ENCODE measurements at places on chromosomes 2 and 18.

DNA sequence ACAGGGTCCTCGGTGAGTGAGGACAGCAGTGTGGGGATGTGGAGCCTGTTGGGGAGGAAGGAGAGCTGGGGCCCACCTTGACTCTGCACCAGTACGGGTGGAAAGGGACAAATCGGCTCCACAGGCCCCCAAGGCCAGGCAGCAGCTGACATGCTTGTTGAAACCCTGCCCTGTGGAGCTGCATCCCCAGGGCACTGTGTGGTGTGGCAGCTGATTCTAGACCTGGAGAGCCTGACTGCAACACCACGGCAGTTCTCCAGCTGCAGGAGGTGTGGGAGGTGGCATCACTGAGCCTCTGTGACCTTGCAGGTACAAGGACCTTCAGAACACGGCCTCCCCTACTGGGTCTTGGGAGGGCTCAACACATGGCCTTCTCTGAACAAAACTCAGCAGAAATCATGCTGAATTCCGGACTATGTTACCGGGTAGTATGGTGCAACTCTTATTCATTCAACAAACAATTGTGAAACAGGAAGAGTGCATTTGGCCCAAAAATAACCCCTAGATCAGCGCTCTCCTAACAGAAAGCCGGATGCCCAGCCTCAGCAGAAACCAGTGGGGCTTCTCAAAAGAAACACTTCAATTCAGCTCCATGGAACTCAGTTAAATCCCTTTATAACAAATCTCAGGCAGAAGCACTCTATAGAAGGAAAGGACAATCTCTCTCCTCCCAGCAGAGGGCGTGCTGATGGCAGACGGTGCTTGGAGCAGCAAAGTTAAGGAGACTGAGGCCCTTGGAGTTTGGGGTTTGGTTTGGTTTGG is 104.4 kb upstream of the SALL3 start:
- DNase-seq: no peak

DNA sequence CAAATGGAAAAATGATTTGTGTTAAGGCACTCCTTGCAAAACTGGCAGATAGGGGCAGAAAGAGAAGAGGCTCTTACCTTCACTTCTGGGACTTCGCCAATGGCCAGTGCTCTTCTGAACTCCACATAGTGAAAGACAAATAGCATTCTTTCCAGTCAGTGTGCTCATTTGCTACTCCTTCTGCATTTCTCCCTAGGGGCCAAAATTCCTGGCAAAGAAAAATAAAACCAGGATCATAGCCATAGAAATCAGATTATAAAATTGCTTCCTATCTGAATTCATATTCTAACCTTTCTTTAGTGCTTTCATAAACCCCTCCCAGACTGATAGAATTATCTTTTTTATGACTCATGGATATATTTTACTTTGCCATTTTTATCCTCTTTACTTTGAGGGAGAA is 56.9 kb upstream of the PELI1 start:
- DNase-seq: no peak

DNA sequence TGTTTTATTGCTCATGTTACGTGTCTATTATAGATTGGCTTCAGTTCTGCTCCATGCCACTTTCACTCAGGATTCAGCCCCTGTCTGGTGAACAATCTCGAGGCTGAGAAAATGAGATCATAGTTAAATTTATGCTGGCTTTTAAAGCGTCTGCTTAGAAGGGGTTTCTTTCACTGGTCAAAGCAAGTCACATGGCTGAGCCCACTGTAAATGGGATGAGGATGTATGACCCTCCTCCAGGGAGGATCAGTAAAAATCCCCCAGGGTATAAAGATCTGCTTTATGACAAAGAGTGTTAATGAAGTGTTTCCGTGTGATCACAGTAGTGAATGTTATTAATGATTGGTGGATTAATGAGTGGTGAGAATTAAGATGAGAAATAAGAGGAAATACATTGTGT is 6.2 kb upstream of the PLCL1 start:
- no peak for DNase-seq

DNA sequence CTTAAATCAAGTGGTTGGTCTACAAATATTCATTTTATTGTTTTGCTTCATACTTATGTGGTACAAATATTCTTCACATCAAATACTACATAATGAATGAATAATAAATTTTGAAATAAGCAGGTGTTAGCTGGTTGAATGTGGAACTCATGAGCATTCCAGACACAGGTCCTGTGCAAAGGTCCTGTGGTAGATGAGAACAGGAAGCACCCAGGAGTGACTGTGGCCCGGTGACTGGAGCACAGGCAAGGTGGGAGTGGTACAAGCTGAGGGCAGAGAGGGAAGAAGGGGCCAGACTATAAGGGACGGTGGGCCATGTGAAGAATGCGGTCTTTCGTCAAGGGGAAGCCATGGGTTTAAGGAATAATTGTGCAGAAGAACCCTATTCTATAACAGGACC is 26.2 kb upstream of the LOXHD1 start:
- DNase-seq: no peak

GRCh38 chr2:120239488-120240287 is 13.0 kb upstream of the RALB start:
- peak; percentile 88 for DNase-seq

- no peak for DNase-seq
Observed at GRCh38 chr2:128361376-128362131, 42.9 kb upstream of the HS6ST1 start.

DNA sequence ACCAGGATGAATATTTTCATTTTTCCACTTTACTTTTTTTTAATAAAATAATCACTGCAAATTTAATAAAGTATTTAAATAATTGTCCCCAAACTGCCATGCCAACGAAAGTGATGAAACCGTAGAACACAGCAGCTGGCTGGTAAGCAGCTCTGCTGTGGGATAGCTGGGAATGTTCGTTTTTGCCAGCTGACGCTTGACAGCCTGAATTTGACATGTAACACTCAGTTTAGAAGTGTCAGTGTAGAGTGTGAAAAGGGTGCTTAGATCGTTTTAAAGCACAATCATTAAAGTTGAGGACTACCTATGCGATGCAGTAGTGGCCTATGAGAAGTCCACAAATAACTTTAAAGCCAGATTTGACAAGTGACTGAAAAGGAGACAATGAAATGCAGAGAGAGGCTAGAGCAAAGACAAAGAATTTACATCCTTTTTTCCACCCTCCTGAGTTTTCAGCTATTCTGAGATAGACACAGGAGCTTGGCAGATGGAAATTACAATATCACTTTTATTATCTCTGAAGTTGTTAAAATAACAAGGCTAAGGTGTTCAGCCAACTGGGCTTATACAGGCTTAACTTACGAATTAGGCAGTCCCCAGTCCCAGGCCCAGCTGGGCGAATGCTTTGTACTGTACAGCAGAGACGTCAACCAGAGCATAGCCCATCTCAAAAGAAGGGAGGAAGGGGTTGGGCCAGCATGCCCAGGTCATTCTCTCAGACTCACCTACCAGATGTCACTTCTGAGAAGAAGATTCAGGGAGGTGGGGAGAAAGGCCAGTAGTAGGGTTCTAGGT is 31.9 kb upstream of the SLC1A4 start:
- DNase-seq: no peak

DNA sequence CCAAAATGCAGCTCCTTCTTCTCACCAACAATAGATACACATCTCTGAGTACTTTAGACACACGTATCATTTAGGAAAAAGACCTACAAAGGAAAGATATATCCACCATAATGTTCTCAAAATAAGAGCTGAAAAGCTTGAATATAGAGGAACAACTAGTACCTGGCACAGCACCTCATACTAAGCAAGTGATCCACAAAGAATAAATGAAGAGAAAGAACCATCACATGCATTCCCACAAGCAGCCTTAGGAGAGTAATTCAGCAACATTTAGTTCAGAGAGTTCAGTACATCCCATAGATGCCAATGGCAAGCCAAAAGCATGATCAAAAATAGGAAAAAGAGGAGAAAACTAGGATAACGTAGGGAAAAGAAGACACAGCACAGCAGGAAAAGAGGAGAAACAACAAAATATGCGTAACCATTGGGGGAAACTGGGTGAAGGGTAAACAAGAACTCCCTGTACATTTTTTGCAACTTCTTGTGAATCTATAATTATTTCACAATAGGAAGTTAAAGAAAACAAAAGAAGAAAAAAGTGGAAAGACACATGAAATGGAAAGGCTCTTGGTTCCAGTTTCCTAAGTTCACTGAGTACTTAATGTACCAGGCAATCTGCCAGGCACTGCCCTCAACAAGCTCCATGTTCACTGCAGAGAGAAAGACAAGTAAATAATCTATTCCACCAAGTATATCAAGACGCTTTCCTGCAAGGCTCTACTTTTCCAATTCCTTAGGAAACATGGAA is 22.3 kb downstream of the CLASP1 start:
- peak; percentile 79 for DNase-seq

DNA sequence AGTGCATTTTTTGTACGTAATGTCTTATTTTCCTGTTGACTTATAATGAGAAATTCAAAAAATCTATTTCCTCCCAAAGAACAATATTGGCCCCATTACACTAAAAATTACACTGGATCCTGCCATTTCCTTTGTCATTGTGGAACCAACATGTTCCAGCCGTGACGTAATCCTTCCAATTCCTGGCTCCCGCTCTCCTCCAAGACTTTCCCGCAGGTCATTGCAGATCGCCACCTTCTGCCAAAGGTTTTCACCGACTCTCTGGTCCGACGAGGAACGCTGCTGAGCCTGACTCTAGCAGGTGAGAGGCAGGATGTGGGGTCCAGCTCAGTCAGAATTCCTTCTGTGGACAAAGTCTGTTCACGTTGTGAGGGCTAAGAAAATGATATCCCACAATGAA is 38.0 kb downstream of the PTGR3 start:
- no peak for DNase-seq

- DNase-seq: peak; percentile 38
Observed at GRCh38 chr2:160299540-160299939, 99.5 kb upstream of the ITGB6 start.

DNA sequence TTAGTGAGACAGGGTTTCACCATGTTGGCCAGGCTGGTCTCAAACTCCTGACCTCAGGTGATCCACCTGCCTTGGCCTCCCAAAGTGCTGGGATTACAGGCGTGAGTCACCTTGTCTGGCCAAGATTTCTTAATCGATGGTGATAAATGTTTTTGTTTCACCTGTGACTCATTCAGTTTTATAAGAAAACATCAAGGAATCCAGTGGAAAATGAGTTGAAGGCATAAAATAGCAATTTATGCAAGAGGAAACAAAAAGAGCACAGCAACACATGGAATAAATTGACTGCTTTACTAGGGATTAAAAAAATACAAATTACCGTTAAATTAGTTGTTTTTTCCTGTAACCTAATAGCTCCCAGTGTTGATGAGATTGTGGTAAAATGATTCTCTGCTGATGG is 80.2 kb downstream of the CDK15 start:
- peak; percentile 44 for DNase-seq

- no peak for DNase-seq
Observed at GRCh38 chr2:191436368-191437055, 191.3 kb downstream of the MYO1B start.

DNA sequence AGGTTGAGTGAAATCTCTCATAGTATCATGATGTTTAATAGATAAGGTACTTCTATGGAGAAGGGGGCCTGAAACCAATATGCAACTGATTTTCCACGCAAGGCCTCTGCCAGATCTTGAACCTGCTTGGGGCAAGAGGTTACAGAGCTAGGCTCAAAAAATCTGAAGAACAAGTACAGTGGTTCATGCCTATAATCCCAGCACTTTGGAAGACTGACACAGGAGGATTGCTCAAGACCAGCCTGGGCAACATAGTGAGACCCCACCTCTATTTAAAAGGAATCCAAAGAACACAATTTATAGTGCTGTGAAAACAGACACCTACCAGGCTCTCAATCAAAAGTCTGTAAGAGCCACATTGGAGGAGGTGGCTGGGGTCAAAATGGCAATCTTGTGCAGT is 28.6 kb downstream of the HADHA start:
- no peak for DNase-seq

DNA sequence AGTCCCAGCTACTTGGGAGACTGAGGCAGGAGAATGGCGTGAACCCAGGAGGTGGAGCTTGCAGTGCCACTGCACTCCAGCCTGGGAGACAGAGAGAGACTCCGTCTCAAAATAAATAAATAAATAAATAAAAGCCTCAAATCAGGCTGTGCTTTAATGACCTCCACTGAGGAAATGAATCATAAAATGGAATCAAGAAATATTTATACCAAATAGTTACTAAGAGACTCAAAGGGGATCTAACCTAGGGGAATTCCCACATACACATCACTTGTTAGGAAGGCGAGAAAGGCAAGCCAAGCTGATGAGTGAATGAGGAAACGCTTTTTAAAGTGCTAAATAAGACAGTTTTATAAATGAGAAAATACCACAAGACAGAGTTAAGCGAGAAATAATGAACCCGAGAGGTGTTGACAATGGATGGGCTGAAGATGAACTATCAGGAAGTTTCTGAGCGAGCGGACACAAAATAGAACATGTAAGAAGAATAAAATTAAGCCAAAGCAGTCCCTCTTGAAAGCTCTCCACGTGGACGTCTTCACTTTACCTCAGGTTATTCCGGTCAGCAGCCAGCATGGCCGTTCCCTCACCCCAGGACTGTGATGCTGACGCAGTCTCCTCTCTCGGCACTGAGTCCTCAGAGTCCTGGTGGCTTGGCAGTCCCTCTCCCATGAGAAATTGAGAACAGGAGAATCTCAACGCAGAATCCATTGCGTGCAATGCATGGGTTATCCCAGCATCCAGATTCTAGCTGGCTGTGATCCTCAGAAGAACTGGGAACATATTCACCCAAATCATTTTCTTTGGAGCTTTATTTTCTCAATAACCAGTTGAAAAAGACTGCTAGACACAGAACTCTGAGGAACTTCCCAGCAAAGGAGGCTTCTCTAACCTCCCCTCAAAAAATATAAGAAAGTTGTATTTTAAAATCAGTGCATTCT is 22.3 kb downstream of the PXDN start:
- peak; percentile 90 for DNase-seq

DNA sequence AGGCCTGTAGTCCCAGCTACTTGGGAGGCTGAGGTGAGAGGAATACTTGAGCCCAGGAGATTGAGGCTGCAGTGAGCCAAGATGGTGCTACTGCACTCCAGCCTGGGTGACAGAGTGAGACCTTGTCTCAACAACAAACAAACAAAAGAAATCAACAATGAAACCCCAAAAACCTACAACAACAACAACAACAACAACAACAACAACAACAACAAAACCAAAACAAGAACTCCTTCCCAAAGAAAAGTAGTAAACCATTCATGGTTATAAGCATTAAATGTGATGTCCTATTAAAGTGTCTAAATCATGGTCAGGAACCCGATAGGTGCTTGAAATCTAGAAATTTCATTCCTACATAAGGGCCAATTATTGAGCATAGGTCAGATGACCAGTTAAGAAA is 13.5 kb upstream of the IL1R1 start:
- no peak for DNase-seq

- DNase-seq: no peak
Observed at GRCh38 chr2:20594957-20595356, 55.9 kb downstream of the HS1BP3 start.

DNA sequence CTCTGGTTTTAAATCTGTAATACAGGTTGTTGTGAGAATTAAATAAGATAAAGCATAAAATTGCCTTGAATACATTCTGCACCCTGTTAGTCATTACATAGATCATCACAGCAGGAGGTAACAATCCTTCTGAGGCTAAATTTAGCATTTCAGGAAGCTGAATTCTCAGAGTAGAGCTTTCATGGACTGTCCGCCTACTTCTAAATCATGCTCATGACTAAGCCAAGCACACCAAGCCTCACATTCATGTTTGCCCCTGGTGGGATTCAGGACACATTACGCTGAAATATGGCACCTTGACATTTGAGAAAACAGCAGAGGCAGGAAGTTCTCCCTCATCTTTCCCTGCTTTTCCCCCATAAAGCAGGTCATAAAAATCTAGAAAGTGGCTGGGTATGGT is 16.6 kb upstream of the PIK3C3 start:
- DNase-seq: peak; percentile 94

GRCh38 chr2:65574993-65575392 is 142.6 kb upstream of the SPRED2 start:
- DNase-seq: no peak

Measured in astrocyte of the spinal cord (primary cell).